ENCODE measurements at places on chromosomes 13 and 19.

DNA sequence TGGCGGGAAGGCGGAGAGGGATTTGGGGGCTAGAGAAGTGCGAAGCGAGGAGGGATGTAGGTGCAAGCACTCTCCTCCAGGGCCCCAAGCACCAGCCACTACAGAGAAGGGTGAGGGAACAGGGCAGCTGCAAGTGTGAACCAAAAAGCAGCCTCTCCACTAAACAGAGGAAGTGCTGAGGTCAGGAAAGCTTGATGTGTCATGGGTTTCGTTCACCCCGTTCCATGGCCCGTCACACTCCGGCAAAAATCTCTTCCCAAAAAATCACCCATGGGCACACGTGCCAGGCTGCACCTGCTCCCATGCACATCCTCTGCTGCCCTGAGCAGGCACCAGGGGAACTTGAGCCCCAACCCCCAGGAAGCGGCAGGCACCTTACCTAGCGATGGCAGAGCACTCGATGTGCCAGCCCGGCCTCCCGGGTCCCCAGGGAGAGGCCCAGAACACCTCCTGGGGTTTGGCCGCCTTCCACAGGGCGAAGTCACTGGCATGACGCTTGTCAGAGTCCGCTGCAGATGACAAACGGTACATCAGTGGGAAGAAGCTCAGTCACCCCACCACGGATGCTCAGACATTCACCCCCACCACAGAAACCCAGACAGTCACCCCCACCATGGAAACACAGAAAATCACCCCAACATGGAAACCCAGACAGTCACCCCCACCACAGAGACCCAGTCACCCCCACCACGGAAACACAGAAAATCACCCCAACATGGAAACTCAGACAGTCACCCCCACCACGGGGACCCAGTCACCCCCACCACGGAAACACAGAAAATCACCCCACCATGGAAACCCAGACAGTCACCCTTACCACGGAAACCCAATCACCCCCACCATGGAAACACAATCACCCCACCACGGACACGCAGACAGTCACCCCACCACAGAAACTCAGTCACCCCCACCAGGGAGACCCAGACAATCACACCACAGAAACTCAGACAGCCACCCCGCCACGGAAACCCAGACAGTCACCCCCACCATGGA lies 29.0 kb downstream of the CARS2 start:
- peak; percentile 54 for DNase-seq

- no peak for DNase-seq
Observed at GRCh38 chr13:46495066-46495465, 57.9 kb upstream of the LRCH1 start.

- DNase-seq = no peak
Observed at GRCh38 chr13:29073755-29074154, 253.6 kb downstream of the MTUS2 start.

DNA sequence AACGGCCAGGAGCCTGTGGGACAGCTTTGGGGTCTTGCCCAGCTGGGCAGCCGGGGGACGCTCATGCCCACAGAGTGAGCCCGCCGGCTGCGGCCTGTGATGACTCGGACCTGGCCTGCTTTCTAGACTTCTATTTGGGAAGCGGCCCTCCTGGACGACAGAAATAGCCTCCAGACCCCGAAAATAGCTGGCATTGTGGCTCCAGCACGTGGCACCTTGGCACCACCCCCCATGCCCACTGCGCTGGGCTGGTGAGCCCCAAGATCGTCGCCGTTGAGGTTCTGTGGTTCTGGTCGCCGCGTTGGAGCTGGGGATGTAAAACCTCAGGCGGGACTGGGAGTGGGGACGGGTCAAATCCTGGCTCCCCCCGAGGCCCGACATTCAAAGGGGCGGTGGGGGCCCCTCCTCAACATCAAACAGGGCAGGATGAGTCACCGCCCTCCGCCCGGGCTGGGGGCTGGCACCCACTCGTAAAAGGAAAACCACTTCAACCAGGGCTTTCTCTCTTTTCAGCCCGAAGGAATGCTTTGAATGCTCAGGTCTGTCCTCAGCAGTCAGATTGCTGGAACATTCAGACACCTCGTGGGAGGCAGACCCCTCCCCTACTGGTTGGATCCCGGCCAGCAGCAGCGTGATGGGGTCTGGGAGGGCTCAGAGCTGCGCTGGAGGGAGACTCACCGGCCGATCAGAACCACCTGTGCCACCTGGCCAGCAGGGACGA lies 42.1 kb downstream of the GADD45B start:
- no peak for DNase-seq

- DNase-seq = peak; percentile 70
Observed at GRCh38 chr19:40689339-40690049, 957 bp downstream of the NUMBL start.
